Skeletal muscle cell (primary cell): ENCODE measurements at places on chromosomes 7 and 10.
A peak's percentile ranks its signal among the peaks of the same experiment; 100 is the strongest.

- no peak for DNase-seq
Measured at GRCh38 chr7:22234227-22234626, 122.7 kb downstream of the RAPGEF5 start.

DNA sequence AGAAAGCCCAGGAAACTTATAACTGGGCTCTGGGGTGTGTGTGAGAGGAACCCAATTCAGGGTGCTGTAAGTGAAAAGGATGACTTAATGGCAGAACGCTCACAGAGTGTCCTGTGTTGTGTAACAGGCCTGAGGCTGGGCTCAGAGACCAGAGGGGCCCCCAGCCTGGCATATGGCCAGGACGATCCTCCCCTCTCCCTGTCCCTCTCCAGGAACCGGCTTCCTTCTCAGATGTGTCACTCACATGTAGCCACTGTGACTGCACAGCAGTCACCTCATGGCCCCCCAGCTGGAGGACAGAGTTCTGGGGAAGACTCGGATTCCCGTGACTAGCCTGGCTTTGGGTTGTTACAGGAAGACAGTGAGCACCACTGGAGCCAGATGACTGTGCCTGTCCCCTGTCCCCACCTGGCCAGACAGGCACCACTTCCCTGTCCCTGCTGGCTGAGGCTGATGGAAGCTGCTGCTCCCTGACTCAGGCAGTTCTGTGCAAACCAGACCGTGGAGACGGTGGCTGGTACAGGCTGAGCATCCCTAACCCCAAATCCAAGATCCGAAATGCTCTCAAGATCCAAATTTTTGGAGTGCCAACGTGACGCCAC is 220.5 kb downstream of the MLLT10 start:
- DNase-seq = peak; percentile 7

DNA sequence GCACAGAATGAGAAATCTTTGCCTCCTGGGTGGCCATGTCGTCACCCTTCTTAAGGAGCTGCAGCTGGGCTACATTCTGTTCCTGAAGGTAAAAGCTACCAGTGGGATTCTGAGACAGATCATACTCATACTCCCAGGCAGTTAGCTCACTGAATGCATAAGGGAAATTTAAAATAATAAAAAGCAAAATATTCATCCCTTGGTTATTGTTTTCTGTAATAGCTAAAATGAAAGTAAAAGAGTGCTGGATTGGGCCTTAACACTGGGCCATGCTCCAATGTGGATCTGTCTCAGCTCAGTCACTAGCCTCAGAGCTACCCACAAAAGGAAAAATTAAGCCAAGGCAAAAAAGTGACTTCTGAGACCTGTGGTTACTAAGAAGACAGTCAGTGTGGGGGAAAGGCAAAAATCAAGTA is 8.9 kb upstream of the DYNC2I1 start:
- no peak for DNase-seq

DNA sequence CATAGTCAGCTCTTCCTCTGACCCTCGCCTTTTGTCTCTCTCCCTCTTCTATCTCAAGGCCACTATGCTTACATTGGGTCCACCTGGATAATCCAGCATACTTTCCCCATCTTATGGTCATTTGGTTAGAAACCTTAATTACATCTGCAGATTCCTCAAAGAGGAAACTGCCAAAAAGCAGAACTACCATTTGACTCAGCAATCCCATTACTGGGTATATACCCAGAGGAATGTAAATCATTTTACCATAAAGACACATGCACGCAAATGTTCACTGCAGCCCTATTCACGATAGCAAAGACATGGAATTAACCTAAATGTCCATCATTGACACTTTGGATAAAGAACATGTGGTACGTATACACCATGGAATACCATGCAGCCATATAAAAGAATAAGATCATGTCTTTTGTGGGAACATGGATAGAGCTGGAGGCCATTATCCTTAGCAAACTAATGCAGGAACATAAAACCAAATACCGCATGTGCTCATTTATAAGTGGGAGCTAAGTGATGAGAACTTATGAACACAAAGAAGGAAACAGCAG is 114.8 kb upstream of the NPY start:
- DNase-seq = no peak
